NCI-H2171 treated with DMSO at 0.1 percent for 48 hours (cell line): ENCODE measurements at places on chromosomes 5 and 9.

DNA sequence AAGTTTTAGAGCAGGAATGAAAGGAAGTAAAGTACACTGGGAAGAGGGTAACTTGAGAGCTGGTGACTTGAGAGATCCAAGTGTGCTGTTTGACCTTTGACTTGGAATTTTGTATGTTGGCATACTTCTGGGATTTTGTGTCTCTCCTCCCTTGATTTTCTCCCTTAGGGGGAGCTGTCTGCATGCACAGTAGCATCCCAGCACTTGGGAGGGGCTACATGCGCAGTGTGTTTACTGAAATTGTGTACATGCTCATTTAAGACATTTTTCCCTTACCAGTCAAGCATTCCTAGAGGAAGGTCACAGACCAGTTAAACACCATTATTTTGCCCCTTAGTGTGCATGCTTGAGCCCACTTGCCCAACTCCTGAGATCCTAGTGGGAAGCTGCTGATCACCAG lies 120.1 kb downstream of the ZNF622 start:
- no peak for DNase-seq

DNA sequence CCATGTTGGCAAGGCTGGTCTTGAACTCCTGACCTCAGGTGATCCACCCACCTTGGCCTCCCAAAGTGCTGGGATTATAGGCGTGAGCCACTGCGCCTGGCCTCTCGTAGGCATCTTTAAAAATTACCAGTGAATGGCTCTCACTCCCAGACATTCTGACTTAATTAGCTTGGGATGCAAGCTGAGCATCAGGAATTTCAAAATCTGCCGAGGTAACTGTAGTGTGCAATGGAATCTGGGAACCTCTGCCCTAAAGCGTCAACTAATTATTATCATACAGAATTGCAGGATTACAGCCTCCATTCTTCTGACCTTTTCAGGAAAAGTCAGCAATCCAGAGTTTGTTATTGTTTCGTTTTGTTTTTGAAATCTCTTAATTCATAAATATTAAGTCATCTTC lies 213.4 kb upstream of the DMAC1 start:
- DNase-seq = no peak

GRCh38 chr5:3715062-3715461 lies 119.4 kb downstream of the IRX1 start:
- no peak for DNase-seq

- no peak for DNase-seq
Observed at GRCh38 chr9:84024041-84024575, 43.5 kb downstream of the RMI1 start.

GRCh38 chr9:6549106-6549800 lies 96.3 kb downstream of the GLDC start:
- no peak for DNase-seq

DNA sequence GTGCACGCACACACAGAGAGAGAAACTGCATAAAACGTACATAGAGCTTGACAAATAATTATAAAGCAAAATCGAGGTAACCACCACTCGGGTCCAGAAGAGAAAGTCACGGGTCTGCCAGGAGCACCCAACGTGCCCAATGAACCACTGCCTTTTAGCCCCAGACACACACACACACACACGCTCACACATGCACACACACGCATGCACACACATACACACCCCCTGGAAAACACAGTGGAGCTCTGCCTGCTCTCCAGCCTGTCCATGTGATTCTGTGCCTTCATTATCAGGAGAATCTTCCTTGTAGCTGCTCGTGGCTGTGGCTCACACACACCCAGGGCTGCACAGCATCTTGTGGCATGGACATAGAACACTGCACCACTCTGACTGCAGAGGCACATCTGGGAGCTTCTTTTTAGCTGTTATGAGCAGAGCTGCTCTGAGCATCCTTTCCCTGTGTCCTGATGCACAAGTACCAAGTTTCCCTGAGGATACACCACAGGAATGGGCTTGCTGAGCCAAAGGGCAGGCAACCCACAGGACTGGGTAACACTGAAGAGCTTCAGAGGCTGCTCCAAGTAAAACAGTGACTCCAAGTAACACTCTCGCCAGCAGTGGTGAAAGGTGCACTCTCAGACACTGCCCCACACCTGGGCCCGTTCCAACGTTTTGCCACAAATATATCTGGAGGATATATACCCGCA lies 58.9 kb downstream of the CAMSAP1 start:
- no peak for DNase-seq

DNA sequence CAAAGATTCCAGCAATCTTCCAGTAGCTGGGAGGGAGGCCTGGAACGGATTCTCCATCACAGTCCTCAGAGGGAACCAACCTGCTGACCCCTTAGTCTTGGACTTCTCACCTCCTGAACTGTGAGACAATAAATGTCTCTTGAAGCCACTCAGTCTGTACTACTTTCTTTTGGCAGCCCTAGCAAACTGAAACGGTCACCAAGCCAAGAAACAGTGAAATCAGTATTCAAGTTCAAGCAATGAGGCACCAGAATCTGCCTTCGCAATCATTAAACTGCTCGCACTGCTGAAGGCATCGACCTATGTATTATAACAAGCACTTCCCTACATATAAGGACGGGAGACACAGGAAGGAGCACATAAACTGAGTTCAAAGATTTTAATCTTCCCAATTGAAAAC lies 120.6 kb upstream of the PUM3 start:
- no peak for DNase-seq

DNA sequence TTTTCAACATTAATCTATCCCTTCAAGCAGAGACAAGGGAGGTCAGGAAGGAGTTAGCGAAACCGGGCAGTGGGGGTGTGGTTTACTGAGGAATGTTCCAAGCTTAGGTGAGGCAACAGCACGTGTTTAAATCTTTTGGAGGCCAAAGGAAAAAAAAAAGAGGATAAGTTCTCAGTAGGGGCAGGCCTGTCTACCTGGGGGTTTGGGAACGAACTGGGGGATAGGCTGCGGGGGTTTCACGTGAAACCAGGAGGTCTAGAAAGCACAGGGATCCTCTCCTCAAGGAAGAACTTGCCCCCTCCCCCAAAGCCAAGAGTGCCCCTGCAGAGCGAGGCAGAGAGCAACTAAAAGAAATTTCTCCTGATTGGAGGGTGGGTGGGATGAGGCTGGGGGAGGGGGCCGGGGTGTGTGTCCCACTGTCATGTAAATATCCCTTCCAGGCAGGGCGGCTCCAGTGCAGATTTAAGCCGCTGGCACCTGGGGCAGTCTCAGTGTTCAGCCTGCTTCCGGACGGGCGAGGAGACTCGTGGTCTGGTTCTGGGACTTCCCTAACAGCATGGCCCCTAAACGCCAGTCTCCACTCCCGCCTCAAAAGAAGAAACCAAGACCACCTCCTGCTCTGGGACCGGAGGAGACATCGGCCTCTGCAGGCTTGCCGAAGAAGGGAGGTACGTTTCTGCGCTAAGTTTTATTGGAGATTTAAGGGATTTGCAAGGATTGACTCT lies 5.5 kb upstream of the SET start:
- DNase-seq = no peak

GRCh38 chr5:82816926-82817325 lies 260.3 kb downstream of the TMEM167A start:
- no peak for DNase-seq

DNA sequence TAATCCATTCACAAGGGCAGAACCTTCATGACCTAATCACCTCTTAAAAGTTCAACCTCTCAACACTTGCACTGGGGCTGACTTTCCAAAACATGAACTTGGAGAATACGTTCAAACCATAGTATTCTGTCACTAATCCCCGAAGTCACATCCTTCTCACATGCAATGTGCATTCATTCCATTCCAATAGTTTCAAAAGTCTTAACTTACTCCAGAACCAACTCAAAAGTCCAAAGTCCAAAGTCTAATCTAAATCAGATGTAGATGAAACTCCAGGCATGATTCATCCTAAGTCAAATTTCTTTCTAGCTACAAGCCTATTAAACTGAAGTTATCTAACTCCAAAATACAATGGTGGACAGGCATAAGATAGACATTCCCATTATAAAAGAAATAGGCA lies 21.7 kb upstream of the ADAMTSL1 start:
- DNase-seq = no peak

DNA sequence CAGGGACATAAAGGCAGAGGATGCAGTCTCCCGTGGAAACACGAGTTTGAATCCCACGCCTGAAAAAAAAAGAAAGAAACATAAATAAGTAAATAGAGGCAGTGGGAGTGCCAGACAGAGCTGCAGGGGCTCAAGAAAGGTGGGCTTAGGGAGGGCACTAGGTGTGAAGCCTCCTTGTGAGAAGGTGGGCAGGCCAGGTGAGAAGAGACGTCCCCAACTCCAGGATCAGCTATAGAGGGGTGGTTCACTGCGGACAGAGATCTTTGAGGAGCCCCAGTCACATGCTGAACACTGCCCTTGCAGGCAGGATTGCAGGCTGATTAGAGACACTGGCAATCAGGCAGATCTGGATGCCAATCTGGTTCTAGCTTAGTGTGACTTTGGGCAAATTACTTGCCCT lies 172.1 kb downstream of the RGS3 start:
- no peak for DNase-seq

DNA sequence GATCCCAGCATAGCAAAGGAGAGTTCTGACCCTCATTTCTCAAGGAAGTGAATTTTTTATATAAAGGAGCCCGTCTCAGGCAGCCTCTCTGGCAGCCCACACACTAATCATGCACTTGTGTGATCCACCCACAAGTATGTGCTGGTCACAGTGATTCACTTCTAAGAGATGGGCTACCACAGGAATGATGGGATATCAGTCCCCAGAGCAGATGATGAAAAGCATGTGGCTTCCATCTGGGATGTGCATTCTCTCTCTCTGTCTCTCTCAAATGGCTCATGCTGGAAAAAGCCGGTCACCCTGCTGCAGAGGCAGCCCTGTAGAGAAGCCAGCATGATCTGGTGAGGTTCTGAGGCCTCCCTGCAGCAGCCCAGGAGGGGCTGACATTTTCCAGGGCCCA lies 74.2 kb upstream of the ADCY2 start:
- no peak for DNase-seq

DNA sequence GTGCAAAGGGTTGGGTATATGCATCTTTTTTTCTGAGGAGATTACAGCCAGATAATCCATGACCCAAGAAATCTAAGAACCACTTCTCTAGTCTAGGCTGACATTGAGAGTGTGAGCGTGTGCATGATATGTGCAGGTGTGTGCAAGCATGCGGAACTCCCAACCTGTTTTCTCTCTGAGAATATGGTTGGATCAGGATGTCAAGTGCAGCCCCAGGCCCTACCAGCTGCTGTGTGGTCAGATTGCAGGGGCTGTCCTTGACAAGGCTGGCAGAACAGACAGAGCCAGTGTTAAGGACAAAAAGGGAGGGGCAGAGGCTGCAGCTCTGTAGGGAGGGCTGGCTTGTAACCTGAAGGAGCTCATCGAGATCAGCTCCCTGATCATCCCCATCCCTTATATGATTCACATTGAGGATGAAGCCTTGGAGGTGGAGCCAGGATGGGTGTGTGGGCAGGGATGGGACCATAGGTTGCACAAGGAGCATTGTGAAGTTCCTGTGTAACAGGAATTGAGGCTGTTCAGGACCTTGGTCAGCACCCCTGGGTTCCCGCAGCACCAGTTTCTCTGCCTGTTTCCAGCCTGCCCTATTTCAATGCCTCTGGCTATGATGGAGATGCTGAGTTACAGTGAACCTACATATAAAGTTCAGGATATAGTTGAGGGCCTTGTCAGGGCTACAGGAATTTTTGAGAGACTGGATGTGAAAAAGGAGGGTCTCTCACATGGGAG lies 52.6 kb upstream of the ARAP3 start:
- DNase-seq = peak; percentile 11

DNA sequence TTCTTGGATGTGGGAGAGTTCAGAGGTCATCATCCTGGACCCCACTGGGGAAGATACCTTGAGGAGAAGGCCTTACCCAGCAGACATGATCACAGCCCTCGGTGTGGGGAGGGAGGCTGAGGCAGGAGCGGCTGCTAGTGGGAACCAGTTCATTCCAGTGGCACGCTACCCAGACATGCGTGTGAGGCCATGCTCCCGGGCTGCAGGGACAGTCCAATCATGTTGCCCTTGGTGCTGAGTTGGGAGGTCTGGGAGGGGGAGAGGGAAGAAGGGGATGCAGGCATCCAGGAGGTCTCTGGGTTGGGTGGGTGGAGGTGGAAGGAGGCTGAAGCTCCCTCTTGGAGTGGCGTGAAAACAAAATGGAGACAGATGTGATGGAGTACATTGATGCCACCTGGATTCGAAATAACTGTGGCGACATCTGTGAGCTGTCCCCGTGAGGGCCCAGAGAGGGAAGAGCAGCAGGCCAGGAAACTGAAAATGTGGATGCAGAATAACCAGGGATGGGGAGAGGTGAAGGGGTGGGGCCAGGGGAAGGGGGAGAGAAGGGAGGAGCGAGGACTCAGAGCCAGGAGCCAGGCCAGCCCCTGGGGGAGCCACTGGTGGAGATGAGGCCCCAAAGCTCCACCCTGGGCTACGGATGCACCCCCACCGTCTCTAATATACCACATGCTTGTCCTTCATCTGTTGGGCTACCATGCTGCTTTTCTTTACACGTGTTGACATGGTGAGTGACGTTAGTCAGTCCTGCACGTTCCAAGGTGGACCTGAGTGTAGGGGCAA lies 16.2 kb downstream of the NDUFS6 start:
- DNase-seq = no peak

DNA sequence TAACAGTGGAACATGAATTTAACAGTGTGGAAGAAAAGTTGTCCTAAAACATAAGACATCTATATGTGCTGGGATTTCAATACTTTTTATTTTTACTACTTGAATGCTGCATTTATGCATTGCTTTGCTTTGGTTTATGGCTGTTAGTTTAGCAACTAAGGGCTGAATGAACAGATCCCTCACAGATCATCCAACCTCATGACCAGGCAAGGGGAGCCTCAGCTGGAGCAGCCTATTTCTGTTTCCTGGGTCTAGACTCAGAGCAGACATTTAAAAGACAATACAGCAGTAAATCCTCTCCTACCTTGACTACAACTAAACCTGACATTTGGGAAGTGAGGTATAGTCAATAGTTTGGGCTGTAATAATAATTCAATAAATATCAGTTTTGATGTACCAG lies 163.3 kb downstream of the AUH start:
- no peak for DNase-seq

GRCh38 chr9:101601904-101602765 lies 7.4 kb upstream of the PPP3R2 start:
- peak; percentile 82 for DNase-seq
